T-helper 17 cell (primary cell): ENCODE measurements at places on chromosomes 7 and 10.

GRCh38 chr10:110547139-110547761 lies 20.2 kb upstream of the SMC3 start:
- DNase-seq = no peak

DNA sequence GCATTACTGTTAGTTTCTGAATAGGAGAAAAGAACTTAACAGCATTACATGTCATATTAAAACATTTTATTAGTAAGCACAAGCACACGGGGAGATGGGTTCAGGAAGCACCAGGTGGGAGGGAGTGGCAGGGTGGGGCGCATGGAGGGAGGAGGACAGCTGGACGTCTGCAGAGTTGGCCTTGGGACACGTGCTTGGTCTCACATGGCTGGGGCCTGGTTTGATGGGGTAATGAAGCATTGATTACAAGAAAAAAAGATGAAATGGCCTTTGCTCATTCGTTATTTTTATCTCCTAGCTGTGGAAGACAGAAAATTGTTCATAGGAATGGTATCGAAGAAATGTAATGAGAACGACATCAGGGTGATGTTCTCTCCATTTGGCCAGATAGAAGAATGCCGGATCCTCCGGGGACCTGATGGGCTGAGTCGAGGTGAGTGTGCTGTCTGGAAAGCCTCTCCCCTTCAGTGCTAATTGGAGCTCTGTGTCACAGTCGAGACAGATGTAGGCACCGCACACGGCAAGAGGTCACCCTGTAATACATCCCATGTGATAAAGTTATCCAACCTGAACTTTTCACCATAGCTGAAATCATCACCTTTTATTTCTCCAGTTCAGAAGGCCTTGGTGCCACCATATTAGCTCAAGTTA lies 239.9 kb downstream of the CELF2 start:
- DNase-seq = no peak

DNA sequence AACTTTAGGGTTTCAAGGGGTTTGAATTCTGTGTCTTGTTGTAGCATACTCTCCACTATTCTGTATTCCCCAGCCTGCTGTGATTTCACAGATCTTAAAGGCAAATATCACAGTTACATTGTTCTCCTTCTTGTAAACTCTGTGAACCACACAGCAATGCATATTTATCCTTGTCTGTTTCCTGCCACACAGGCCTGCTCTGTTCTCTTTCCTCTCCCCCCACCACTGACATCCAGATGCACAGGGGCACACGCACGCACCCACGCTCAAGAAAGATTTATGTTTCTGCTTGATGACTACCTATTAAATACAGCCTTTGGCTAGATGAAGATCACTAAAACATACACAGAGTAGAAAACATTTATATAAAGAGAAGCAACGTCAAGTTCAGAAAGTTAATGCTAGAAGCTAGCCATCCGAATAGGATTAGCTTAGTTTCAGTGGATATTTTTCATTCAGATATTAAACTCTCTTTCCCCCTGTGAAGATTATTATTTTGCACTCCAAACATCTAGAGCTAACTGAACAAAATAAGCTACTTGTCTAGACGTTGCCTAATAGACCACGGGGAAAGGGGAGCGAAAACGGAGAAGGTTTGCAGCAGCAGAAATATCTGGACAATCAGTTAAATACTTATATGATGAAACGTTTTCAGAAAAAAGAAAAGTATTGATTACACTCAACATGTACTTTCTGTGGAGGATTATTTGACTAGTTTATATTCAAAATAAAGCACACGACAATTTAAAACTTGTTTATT lies 193.1 kb upstream of the SEMA3C start:
- DNase-seq = no peak

- no peak for DNase-seq
Observed at GRCh38 chr10:71241830-71242621, 29.7 kb downstream of the UNC5B start.

- DNase-seq = no peak
Observed at GRCh38 chr10:22133749-22134624, 83.8 kb downstream of the EBLN1 start.

- DNase-seq = no peak
Observed at GRCh38 chr10:119653916-119654315, 2.7 kb downstream of the BAG3 start.

DNA sequence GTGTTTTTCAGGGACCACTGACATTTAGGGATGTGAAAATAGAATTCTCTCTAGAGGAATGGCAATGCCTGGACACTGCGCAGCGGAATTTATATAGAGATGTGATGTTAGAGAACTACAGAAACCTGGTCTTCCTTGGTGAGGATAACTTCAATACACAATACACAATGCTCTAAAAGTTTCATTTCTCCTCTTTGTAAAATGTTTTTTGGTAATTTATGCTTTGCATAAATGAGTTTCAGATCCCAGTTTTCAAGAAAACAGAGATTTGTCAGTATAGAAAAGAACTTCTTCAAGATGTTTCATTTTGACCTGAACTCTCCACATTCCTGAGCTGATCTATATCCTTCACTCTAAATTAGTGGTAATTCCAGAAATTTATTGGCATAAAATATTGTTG lies 14.2 kb downstream of the ZNF92 start:
- DNase-seq = no peak

- no peak for DNase-seq
Observed at GRCh38 chr10:8275911-8276310, 221.4 kb downstream of the GATA3 start.

DNA sequence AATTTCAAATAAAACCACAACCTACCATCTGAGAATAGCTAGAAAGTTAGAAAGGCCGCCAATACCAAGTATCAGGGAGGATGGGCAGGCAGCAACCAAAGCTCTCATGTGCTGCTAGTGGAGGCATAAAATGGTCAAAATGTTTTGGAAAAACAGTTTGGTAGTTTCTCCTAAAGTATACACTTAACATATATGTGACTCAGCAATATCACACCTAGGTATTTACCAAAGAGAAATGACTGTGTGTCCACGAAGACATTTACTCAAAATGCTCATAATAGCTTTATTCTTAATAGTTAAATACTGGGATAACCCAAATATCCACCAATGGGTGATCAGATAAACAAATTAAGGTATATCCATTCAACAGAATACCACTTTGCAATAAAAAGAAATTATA lies 14.3 kb downstream of the RHEB start:
- no peak for DNase-seq

GRCh38 chr10:72186258-72186981 lies 29.4 kb upstream of the ANAPC16 start:
- no peak for DNase-seq

DNA sequence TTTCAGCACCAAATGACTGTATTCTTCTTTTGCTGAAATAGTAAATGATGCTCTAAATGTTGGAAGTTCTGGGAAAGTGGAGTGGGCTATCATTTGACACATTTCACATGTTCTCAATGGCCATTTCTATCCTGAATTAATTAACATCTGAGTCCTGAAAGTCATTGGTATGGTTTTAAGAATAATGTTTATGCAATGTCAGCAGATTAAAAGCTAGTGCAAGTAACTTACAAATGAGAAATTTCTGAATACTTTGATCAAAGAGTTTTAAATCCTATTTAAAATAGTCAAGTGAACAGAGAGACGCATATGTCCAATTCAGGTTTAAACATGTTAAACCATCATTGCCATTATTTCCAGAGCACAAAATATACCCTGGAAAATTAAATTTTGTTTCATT lies 508.1 kb downstream of the PHTF2 start:
- DNase-seq = no peak

DNA sequence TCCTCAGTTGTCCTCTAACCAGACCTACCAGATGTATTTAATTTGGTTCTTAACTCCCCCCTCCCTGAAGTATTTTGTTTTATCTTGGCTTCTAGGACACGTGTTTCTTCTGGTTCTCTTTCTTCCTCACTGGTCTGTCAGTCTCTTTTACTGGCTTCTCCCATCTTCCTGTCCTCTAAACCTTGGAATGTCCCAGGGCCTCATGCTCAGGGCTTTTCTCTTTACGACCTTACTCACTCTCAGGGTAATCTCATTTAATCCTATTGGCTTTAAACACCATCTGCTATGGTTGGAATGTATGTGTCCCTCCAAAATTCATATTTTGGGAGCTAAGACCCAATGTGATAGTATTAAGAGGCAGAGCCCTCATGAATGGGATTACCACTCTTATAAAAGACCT lies 418.2 kb upstream of the PODXL start:
- DNase-seq = no peak

DNA sequence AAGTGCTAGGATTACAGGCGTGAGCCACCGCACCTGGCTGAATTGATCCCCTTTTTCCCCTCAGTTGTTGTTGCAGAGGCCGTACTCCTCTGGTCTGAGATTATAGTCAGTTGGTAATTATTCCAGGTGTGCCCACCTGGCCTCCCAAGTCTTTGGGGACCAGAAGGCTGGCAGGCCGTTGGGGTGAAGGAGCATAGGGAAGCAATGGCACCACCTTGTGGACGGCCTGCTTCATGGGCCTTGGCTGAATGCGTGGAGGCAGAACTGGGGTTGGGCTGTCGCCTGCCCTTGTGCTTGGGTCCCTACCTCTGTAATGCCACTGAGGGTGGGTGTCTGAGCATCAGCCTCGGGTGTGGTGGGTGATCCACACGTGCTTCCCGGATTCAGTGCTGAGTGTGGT lies 125.7 kb downstream of the RGS10 start:
- peak; percentile 36 for DNase-seq

GRCh38 chr10:49605216-49605938 lies 4.7 kb upstream of the SLC18A3 start:
- DNase-seq = no peak

DNA sequence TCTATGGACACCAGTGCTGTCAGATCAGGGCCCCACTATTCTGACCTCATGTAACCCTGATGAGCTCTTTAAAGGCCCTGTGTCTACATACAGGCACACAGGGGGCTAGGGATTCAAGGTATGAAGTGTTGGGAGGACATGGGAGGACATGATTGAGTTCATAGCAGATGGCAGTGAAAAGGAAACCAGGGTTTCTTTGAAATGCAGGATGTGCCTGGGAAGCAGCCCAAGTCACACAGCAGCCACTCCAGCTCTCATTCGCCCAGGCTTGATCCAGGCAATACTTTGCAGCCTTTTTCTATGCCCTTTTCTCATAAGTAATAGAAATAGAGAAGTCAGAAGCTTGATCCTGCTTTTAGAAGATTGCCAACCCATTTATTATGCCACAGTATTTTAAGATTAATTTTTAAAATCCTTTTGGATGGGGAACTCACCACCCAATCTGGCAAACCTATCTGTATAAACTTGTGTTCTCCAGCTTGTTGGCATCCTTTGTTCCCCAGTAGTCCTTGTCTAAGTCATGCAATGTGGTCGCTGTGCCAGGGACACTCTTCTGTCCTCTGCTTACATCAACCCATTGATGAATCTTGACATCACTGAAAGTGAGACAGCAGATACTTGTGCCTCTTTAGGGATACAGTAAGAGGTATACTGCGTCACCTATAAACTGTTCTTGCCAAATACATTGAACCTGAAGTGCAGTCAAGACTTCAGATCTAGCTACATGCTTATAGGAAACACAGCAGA lies 95.0 kb downstream of the TAF3 start:
- DNase-seq = no peak

DNA sequence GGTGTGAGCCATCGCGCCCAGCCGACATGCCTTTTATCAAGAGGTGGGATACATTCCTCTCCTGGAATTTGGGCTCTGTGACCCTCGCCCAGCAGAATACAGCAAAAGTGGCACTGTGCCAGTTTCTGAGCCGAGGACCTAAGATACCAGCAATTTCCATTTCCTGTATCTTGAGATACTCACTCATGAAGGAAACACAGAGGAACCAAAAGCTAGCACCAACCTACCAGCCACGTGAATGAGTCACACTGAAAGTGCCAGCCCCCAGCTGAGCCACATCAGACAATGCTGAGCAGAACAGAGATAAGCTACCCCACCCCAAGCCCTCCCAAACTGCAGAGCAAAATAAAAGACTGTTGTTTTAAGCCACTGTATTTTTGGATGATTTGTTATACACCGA lies 56.3 kb downstream of the CACUL1 start:
- peak; percentile 30 for DNase-seq

GRCh38 chr7:108234971-108235450 lies 104.8 kb upstream of the LAMB4 start:
- no peak for DNase-seq
